Activated CD8-positive, alpha-beta T cell treated with anti-CD3 and anti-CD28 coated beads for 36 hours (primary cell): ENCODE measurements at places on chromosomes 5 and 9. TPM values are rescaled to one million over a fixed set of nuclear protein-coding genes. Genes with fewer than 3 reads are reported as not detected.

GRCh38 chr9:128393145-128393775 lies 22.1 kb downstream of the URM1 start:
- no peak for DNase-seq

GRCh38 chr9:105930011-105930627 lies 235.8 kb downstream of the TMEM38B start:
- no peak for DNase-seq

GRCh38 chr9:33619666-33620404 lies 95.8 kb downstream of the ANKRD18B start:
- no peak for DNase-seq

- no peak for DNase-seq
Measured at GRCh38 chr5:83102364-83102980, 25.1 kb downstream of the XRCC4 start.

DNA sequence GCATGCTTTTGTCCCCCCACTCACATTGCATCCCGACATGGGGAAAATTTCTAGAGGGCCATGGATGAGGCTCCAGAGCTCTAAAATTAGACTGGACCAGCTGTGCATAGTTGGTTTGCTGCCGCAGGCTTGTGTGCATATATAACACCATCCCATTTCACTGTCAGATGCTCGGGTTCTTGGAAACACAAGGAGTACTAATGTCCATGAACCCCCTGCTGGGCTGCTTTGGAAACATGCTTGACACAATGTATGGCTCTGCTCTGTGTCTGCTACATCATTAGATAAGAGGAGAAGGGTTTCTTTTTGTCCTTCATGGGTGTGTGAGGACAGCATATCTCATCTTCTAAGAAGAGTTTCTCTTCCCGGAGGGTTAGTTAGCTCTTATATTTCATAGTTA lies 292.1 kb upstream of the RORB start:
- DNase-seq, result no peak

GRCh38 chr5:149857499-149857898 lies 87.1 kb downstream of the PDE6A start:
- no peak for DNase-seq

GRCh38 chr5:150653762-150654556 lies 7.1 kb upstream of the MYOZ3 start:
- no peak for DNase-seq

DNA sequence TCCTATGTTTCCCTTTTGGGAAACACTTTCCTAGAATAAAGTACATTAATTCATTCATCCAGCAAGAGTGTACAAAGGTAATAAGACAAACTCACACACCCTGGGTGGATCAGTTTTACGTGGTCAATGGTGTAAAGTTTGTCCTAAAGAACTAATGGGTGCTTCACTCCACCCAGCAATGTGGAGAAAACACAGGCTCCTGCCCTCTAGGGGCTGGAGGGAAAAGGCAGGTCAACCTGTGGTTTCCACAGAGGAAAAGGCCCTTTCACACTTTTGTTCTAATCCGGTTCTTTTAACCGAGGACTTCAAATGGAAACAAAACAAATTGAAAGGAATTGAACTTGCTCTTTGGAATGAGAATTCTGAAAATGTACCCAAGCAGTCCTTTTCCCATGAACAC lies 80.9 kb upstream of the SPOCK1 start:
- no peak for DNase-seq

DNA sequence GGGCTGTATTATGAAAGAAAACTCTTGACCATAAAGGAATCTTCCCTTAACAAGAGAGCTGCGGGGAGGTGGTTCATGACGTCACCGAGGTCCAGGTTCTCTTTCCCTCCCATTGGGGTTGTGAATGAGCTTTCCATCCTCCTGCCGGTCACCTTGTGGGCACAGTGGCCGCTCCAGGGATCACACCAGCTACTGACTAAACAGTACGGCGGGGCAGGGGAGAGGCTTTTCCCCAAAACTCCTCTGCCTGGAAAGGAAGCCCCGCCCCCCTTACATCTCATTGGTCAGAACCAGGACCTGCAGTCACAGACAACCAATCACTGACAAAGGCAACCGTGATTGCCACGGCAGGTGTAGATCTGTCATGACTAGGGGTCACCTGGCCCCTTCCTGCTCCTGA lies 35.6 kb downstream of the ROR2 start:
- DNase-seq, result no peak

GRCh38 chr5:126056851-126057622 lies 366.2 kb upstream of the GRAMD2B start:
- DNase-seq, result no peak

- DNase-seq, result no peak
Measured at GRCh38 chr9:113808391-113809358, 67.4 kb upstream of the ZNF618 start.

DNA sequence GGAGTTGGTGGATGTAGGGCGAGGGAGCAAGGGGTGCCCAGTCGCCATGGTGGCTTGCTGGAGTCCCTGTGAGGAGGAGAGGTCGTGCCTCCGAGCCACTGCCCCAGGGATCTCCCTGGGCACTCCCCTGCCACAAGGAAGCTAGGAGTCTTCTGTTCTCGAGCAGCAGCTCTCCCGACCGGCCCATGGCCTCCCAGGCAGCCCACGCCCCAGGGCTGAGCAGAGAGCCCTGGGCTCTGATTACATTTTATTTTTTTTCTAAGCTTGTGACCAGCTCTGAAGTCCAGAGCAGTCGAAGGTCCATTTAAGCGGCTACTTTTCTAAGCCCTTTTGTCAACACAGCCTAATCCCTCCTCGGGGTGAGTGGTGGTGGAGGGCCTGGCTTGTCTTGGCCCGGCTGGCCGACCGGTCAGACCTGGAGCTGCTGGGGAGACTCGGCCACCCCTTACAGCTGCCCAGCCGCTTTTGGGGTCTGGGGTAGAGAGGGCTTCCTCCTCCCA lies 2.1 kb downstream of the RXRA start:
- DNase-seq, result no peak

GRCh38 chr9:91433180-91433579 lies 9.5 kb upstream of the NFIL3 start:
- peak; percentile 26 for DNase-seq

GRCh38 chr5:98193921-98194760 lies 579.3 kb upstream of the RGMB start:
- DNase-seq, result no peak

- DNase-seq, result no peak
Measured at GRCh38 chr5:95734187-95734586, 3.1 kb downstream of the RHOBTB3 start.

- DNase-seq, result no peak
Measured at GRCh38 chr9:4559261-4560182, 69.3 kb downstream of the SLC1A1 start.

- DNase-seq, result no peak
Measured at GRCh38 chr5:18216729-18217128, 582.5 kb downstream of the TAF11L14 start.

- no peak for DNase-seq
Measured at GRCh38 chr5:132870801-132871200, 2.7 kb upstream of the LEAP2 start.

GRCh38 chr5:32231241-32231640 lies 57.1 kb upstream of the GOLPH3 start:
- DNase-seq, result no peak

DNA sequence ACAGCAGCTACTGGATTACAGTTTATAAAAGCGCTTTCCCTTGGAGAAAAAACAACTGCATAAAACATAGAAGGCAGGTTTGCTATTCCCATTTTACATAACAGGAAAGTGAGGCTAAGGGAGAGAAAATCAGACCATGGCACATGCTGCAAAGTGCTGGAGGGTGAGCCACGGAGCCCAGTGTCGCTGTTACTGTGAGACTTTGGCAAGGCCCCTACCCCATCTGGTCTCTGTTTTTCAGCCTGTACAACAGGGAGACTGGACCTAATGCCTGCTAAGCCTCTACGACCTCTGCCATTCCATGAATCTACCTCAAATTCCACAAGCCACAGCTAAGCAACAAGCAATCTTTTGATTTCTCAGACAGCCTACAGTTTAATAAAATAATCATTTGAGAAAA lies 139.2 kb downstream of the GABBR2 start:
- DNase-seq, result no peak

GRCh38 chr9:91001146-91001611 lies 199.6 kb downstream of the SYK start:
- no peak for DNase-seq

GRCh38 chr5:17355586-17356346 lies 138.3 kb downstream of the BASP1 start:
- DNase-seq, result no peak

DNA sequence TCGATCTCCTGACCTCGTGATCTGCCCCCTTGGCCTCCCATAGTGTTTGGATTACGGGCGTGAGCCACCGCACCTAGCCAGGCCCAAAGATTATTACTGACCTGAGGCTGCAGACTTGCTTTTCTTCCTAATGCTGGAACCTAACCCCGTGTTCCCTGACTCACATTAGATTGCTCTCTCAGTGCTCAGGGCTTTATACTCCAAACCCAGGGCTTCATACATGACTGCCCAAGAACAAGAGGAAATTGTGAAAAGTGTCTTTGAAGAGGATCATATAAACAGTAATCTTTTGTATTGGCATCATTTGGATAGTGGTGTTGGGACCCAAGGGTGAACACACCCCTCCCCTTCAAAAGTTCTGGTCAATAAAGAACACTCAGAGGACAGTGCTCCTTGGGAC lies 233.3 kb upstream of the TAS2R1 start:
- DNase-seq, result no peak

GRCh38 chr5:54249210-54250028 lies 61.0 kb downstream of the ARL15 start:
- peak; percentile 38 for DNase-seq

Gene GRIN1
- not detected for total RNA-seq

Gene C5orf58
- total RNA-seq, result not detected

Gene NOL6
- 45.5 TPM for total RNA-seq

Gene PIK3R1
- 57.6 TPM for total RNA-seq

Gene CDKN2B-AS1
- total RNA-seq, result 0.41 TPM

Gene CNTRL
- 69.8 TPM for total RNA-seq

Gene RNF183
- total RNA-seq, result 0.27 TPM

Gene FCN2
- not detected for total RNA-seq

Gene OTULINL
- 21.1 TPM for total RNA-seq

Gene WWC1
- 0.47 TPM for total RNA-seq

Gene MED27
- 32.5 TPM for total RNA-seq

Gene MAMDC2
- not detected for total RNA-seq
